ENCODE measurements at places on chromosomes 5 and 9.

DNA sequence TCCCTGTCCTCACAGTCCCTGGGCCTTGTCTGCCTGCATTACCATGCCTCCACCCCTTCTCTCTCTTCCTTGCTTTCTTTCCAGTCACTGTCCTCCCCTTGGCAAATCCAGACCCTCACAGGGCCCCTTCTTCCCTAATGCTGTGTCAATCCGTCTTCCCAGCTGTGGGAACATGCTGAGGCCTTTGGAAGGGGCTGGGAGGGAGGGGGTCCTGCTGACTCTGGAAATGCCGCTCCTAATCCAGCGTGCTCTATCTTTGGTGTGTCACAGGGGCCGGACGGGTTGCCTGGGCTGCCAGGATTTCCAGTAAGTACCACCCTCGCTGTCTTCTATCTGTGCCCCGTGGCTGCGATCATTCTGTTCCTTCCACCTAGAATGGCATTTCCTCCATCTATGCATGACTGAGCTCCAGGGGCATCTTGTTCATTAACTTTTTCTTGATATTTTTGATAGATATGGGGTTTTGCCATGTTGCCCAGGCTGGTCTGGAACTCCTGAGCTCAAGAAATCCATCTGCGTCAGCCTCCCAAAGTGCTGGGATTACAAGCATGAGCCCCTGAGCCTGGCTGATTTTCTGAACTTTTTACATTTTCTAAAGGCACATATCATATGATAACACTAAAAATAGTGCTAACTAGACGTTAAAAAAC lies 64.5 kb upstream of the TGFBR1 start:
- no peak for DNase-seq

GRCh38 chr9:23717505-23717904 lies 108.5 kb downstream of the ELAVL2 start:
- no peak for DNase-seq

- DNase-seq, result no peak
Measured at GRCh38 chr5:160382346-160382745, 11.9 kb upstream of the C1QTNF2 start.

- no peak for DNase-seq
Measured at GRCh38 chr9:81466981-81467380, 222.4 kb downstream of the TLE1 start.

GRCh38 chr9:77864211-77864889 lies 167.3 kb downstream of the GNAQ start:
- DNase-seq, result peak; percentile 46

GRCh38 chr9:77510666-77511065 lies 137.5 kb downstream of the GNA14 start:
- DNase-seq, result no peak

DNA sequence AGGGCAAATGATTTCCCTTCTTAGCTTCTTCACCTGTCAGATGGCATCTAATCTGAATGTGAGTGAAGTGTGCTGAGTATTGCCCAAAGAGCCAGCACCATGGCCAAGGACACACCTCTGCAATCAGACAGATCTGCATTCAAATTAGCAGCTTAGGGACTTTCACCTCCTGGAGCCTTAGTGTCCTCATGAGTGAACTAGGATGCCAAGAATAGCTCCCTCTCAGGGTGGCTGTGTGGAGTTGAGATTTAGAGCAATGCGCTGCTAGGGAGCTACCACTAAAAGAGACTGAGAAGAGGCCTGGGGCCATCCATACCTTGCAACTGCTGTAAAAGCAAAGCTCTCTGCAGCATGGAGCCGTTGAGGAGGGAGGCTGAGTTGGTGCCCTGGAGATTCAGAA lies 1.4 kb downstream of the CIZ1 start:
- no peak for DNase-seq

DNA sequence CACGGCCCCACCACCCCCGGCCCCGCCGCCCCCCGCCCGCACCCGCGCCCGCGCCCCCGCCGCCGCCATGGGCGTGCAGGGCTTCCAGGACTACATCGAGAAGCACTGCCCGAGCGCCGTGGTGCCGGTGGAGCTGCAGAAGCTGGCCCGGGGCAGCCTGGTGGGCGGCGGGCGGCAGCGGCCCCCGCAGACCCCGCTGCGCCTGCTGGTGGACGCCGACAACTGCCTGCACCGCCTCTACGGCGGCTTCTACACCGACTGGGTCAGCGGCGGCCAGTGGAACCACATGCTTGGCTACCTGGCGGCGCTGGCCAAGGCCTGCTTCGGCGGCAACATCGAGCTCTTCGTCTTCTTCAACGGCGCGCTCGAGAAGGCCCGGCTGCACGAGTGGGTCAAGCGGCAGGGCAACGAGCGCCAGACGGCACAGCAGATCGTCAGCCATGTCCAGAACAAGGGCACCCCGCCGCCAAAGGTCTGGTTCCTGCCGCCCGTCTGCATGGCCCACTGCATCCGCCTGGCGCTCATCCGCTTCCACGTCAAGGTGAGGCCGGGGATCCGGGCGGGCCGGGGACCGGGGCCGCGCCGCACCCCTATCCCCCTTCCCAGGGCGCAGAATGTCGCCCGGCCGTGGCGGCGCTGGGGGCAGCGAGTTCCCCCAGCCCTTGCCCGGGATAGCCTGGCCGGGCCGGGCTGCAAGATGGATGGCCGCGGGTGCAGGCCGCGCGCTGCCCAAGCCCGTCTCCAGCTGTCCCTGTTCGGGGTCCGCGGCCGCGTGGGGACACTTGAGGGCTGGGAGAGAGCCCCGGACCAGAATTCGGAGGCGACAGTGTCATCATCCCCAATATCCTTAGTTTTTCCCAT lies 594 bp downstream of the FAM120A start:
- DNase-seq, result no peak

DNA sequence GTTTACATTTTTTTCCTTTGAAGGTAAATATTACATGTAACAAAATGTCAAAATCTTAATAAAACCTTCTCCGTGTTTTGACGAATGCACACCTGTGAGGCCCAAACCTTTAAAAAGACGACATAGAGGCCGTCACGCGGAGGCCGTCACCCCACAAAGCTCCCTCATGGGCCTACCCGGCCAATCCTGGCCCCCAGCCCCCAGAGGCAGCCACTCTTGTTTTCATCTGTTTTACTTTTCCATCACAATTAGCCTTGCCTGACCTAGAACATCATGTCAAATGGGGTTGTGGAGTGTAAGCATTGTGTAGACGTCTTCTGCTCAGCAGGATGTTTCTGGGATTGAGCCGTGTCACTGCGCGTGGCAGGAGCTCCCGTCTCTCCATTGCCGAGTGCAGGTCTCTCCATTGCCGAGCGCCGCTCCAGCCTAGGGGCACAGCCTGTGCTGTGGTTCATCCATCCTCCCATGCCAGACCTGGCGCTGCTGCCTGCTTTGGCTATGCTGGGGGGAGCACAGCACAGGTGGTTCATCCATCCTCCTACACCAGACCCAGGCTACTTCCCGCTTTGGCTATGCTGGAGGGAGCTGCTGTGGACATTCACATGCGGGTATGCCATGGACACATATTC lies 52.2 kb upstream of the IRX4 start:
- no peak for DNase-seq

GRCh38 chr9:106675780-106676179 lies 187.2 kb upstream of the ZNF462 start:
- DNase-seq, result no peak

GRCh38 chr9:35619800-35620158 lies 1.6 kb upstream of the CD72 start:
- DNase-seq, result no peak

DNA sequence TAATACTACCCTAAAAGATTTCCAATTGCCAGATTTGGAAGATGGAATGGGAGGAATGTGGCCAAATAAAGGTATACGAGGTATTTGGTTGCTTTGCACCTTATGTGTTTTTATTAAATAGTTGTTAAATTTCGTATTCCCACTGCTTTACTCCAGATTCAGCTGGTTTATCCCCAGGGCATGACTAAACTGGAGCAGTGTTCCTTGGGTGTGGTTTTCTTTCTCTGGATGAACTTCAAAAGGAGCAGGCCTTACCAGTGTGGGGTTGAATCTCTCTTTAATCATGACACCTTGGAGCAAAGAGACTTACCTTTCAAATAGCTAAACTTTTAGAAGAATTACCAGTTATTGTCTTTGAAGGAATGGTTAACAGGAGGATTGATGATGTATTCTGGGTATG lies 121.7 kb upstream of the BNC2 start:
- DNase-seq, result no peak

DNA sequence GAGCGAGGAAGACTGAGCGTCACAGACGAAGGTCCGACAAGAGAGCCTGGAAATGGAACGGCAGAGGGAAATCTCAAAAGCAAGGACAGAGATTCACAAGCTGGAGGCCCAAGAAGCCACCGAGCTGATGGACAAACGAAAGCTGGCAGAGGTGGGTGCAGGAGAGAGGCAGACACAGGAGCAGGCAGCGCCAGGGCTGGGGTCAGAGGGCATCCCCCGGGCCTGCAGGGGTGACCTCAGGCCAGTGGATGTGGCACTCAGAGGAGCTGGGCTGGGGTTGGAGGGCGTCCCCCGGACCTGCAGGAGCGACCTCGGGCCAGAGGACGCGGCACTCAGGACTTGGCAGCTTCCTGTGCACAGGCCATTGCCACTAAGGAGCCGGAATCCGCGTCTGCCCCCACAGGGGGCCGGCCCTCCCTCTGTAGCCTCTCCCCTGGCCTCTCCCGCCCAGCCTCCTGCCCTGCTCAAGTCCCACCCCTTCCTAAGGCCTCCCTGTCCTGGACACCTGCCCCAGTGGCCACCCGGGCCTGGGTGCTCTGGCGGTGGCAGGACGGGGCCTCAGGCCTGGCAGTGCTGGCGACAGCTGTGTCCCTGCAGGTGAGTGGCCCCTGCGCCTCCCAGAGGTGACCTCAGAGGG lies 40.4 kb downstream of the EXD3 start:
- DNase-seq, result no peak

- DNase-seq, result no peak
Measured at GRCh38 chr5:138103319-138103637, 19.4 kb downstream of the WNT8A start.

DNA sequence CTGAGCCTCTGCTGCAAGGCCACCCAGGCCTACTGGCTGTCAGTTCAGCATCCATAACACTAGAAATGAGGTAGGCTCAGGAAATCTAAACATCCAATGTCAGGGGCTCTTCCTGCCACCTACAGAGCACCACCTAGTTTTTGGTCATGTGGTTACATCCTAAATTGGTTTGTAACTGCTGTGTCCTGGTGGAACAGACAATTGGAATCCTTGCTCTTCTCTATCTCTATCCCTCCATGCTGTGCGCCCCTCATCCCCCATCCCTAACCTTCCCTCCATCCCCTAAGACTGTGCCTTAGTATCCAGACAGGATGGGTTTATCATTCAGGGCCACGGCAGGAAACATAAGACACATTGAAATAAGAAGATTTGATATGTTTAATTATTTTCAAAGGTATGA lies 11.4 kb upstream of the MCTP1 start:
- no peak for DNase-seq

- DNase-seq, result no peak
Measured at GRCh38 chr5:72402381-72402890, 82.3 kb downstream of the PTCD2 start.

GRCh38 chr5:78675956-78676730 lies 27.6 kb upstream of the LHFPL2 start:
- no peak for DNase-seq

GRCh38 chr5:59266410-59266809 lies 627.1 kb downstream of the PDE4D start:
- no peak for DNase-seq

DNA sequence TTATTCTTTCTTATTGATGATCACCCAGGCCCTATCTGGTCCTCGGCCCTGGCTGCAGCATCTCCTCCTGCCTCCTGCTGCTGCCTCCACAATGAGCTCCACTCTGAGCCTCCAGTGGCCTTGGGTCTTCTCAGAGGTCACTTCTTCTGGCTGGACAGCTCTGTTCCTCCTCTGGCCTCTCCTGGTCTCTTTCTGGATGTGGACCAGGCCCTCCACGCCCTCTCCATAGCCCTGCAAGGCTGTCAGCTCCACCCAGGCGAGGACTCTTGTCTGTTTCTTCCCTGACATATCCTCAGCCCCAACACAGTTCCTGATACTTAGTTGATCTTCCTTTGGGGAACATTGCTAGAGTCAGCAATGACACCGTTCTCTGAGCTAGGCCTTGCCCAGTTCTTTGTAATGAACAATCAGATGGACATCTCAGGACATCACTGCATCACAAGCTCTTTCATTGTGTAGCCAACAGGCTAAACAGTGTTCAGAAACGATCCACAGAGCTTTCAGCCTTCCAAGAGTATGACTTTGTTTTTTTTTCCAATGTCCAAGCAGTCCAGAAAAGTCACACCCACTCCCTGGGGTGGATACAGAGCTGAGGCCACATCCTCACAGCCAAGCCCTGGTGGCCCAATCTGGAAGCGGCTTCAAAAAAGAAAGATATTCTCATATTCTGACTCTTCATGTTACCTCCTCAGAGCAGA lies 62.5 kb upstream of the DNAH5 start:
- DNase-seq, result no peak

- no peak for DNase-seq
Measured at GRCh38 chr9:3888497-3888858, 362.7 kb upstream of the RFX3 start.
